ENCODE measurements at places on chromosomes 7 and 10.

DNA sequence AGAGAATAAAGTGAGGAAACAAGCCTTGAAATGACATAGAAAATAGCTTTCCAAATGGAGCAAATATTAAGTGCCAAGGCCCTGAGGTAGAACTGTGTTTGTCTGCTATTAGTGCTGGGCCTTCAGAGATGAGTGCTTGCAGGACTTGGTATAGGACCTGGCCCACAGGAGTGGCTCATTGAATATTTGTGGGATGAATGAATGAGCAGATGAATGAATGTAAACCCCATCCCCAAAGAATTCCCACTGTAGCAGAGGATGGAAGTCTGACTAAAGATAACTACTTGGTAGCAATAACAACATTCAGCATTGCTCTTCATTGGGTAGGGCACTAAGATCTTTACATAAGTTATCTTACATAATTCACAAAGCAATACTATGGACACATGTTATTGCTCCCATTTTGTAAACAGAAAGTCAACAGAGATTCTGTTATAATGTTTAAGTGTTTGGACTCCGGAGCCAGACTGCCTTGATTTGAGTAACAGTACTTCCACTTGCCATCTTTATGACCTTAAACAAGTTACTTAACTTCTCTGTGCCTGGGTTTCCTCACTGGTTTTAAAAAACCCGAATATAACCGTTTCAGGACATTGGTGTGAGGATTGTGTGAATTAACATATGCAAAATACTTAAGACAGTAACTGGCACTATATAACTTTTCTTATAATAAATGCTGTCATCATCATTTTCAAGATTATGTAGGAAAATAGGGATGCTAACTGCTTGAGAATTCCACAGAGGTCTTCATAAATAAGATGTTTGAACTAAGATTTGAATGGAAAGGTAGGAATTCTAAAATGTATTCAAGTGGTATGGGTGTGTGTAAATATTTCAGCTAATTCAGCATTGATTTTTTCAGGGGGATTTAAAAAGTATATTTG is 141.9 kb downstream of the PRKG1 start:
- DNase-seq = no peak

GRCh38 chr7:127047521-127047920 is 205.2 kb downstream of the GRM8 start:
- DNase-seq = no peak

- no peak for DNase-seq
These were observed 462.1 kb upstream of the DPP6 start for GRCh38 chr7:153590136-153590535.

- no peak for DNase-seq
These were observed 143.4 kb downstream of the SGMS1 start for GRCh38 chr10:50480054-50481007.

DNA sequence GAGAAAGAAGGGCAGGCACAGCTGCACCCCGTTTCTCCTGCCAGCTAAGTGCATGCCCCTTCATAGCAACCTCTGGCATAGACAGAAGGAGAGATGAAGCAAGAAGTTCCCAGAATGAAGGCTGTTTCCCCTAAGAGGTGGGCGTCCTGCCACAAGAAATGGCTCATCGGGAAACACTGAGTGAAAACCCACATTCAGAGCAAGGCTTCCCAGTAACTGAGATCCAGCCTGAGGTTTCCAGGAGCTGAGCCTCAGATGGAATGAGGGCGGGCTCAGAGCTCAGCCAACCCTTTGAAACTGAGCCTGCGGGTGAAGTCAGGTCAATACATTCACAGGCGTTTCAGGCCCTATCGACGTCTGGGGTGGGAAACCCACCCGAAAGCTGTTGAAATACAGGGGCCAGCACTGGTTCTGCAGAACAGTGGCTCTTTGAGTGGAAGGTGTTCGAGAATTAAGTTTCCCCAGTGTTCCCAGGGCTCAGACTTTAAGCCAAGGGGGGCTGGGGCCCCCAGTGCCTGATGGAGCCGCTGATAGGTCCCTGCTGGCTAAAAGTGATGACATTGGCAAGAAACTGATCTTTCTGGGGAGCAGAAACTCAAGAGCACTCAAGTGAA is 510.2 kb downstream of the RPS24 start:
- DNase-seq = peak; percentile 94

DNA sequence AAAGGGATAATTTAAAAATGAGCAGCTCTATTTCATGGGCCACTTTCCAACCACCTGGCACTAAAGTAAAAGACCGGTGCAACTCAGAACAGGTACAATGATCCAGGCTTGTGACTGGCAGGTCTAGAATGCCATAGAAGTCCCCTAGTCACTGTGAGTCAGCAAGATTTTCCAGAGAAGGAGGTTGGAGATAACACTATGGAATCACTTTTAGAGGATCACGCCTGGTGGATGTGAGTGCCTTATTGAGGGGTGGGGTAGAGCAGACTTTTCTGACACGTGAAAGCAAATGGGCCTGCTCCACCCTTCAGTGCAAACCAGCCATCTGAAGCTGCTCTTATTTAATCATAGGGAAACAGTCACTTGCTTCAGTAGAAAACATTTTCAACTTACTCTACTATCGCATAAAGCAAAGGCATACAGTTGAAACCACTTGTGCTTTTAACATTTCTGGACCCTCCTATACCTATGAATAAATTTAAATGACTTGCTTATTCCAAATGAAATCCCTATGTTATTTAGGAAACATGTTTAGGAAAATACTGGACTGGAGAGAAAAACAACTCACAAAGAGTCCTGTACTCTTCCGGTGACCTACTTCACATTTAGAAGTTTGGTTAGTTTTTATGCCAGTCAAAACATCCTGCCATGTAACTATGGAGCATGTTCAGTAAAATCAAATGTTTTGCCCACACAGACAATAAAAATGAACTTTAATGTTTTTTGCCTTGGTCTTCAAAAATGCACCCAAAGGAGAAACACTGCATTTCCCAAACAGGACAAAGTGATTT is 21.5 kb upstream of the AKR1C1 start:
- no peak for DNase-seq

DNA sequence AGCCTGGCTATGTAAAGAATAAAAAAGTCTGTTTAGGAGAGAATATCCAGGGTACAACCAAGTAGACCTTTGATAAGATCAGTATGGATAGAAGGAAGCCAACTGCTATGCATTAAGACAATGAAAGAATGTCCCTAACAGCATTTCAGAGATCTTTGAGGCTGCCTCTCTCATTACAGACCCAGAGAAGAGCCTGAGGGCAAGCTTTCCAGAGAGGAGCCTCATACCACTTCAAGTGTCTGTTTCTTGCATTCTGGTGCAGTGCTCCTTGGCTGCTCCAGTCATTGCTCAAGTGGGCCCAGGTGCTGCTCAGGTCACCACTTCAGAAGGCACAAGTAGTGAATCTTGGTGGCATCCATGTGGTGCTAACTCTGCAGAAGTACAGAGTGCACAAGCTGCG is 514.0 kb downstream of the PLXDC2 start:
- DNase-seq = no peak

GRCh38 chr10:79103585-79103984 is 34.8 kb downstream of the ZMIZ1 start:
- DNase-seq = peak; percentile 33

GRCh38 chr10:131753336-131753735 is 147.5 kb upstream of the PPP2R2D start:
- no peak for DNase-seq

DNA sequence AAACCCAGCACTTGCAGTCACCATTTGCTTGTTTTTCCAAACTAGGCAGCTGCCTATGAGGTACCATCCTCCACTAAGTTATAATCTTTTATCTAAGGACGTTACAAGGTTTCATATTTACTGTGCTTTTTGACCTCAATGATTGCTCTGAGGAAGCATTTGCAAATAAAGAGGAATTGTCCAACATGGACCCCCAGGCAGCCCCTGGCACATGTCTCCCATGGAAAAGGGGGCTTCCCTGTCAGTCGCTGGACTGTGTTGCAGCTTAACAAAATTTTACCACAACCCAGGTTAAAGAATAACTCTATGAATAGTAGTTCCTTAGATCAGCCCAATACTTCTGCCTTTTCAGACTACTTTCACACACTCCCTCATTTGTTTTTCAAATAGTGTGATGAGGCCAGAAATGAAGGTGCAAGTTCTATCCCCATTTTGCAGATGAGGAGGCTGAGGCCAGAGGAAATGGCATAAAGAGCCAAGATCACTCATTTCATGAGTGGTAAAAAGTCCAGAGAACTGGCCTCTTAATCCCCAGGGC is 52.8 kb upstream of the ZPBP start:
- no peak for DNase-seq

DNA sequence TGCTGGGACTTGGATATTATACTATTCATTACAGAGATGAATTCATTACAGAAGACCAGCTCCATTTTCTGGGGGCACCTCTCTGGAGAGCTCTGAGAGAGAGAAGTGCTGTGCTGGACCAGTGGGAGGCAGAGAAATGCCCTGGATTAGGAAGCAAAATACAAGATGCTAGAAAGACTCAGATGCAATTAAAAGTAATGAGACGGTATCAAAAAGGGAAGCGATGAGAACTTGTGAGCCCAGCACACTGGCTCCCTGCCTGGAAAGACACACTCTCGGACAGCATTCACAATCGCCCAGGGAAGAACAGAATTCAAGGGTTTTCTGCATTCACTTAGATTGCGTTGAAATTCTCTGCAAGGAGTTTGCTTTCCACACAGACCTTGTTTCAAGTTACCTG is 3.5 kb upstream of the FRAT2 start:
- DNase-seq = no peak

- DNase-seq = no peak
These were observed 327.4 kb downstream of the PAXIP1 start for GRCh38 chr7:154675560-154675959.

GRCh38 chr10:15168291-15168785 is at the start of gene NMT2:
TSS of gene NMT2 (minus strand) at chr10:15168693. CDS start at chr10:15168612, 81 bp downstream.
- peak; percentile 75 for DNase-seq

- DNase-seq = no peak
These were observed 4.3 kb upstream of the ABCC2 start for GRCh38 chr10:99777918-99778714.

DNA sequence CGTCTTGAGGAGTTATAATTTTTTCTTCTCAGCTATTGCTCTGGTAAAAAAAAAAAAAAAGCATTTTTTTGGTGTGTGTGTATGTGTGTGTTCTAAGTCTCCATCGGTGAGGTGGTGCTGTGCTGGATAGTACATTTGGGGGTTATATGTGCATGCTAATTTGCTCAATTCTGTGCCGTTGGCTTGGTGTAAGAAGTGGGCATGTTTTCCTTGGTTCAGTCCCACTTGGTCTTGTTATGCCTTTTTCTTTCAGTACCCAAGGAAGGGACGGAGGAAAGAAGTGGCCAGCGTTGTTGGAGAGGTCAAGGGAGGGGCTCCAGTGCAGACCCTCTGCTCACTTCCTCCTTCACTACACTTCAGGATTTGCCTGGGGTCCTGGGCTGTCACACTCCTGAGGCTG is 20.4 kb downstream of the LRMDA start:
- no peak for DNase-seq

GRCh38 chr7:110375068-110375467 is 715.9 kb upstream of the LRRN3 start:
- no peak for DNase-seq

GRCh38 chr7:27165089-27165995 is at the start of gene HOXA9:
TSS of gene HOXA9 (minus strand) at chr7:27165537. CDS start at chr7:27165457, 80 bp downstream.
- DNase-seq = peak; percentile 91

GRCh38 chr10:51389415-51390321 is 309.7 kb downstream of the CSTF2T start:
- DNase-seq = peak; percentile 84

DNA sequence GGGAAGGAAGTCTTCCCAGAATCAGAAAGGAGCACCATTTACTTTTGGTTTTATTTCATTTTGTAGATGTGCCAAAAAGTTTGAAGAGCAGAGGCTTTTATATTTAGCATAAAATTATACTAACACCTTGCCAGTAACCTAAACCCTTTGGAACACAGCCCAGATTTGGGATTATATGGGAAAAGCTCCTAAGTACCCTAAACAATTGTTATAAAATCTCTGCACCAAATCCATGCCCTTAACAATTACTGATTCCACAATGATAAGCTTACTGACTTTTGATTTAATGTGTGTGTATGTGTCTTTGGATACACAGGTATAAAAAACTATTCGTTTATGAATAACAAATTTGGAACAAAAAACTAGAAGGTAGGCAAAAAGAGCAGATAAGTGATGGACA is 39.0 kb upstream of the TMEM229A start:
- no peak for DNase-seq

DNA sequence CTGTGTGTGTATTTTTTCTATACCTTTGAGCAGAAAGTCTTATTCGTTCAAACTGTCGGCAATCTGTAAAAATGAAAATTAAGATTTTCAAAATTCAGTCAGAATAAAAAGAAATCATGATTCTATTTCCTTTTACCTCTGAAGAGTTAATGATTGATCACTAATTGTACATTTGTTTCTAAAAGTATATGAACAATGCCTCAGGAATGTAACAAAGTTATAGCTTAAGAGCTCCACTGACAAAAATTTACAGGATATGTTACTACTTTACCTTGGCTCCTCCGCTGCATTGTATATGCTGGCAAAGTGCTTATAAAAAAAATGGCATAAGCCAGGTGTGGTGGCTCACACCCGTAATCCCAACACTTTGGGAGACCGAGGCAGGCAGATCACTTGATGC is 225.7 kb downstream of the VTI1A start:
- no peak for DNase-seq

DNA sequence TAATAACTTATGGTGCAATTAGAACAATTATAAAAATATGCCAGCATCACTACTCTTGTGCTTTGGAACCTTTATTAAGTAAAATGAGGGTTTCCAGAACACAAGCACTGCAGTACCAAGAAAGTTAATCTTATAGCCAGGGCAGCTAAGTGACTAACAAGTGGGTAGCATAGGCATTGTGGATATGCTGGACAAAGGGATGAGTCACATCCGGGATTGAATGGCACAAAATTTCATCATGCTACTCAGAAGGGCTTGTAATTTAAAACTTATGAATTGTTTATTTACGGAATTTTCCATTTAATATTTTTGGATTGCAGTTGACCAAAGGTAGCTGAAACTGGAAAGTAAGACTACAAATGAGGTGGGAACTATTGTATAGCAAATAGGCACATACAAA is 250.6 kb downstream of the C7orf25 start:
- peak; percentile 25 for DNase-seq

- DNase-seq = no peak
These were observed 29.9 kb upstream of the RHEB start for GRCh38 chr7:151549644-151550043.

All from GM03348 (cell line).